ENCODE measurements at places on chromosomes 13 and 19. TPM values are rescaled to one million over a fixed set of nuclear protein-coding genes. Genes with fewer than 3 reads are reported as not detected.
A peak's percentile ranks its signal among the peaks of the same experiment; 100 is the strongest.

DNA sequence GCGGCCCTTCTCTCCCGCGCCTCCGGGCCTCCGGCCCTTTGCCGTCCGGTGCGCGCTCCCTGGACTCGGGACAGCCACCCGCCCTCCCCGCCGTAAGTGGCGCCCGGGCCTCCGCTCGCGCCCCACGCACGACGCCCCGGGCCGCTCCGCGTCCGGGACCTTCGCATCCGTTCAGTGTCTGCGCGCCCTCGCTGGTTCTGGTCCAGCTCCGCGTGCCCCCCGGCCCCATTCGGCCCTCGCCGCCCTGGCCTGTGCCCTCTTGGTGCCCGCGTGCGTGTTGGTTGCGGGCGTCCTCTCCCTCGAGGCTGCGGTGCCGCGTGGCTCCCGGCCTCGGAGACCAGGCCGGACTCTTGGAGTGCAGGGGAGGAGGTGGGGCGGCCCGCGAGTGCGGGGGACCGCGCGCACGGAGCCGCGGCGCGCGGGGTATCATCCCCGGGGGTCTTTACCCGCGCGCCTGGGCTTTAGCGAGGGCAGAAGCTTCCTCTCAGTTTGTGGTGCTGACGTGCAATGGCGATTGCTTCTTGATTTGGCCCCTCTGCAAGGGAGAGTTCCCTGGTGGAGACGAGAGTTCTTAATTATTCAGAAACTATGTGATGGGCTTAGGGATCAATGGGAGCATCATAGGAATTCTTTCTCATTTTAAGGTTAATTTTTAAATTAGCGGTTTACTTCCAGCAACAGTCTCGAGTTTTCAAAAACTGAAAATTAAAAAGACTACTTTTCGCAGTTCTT lies 757 bp downstream of the WASF3 start:
- H3K36me3 ChIP-seq, result no peaks in the 10 kb centered on the region
- peaks cover 3% of the 10 kb centered on the region for H3K27me3 ChIP-seq
- peaks cover 15% of the 10 kb centered on the region for H3K4me1 ChIP-seq
- H3K4me3 ChIP-seq, result peak overlapping the region; percentile 71

DNA sequence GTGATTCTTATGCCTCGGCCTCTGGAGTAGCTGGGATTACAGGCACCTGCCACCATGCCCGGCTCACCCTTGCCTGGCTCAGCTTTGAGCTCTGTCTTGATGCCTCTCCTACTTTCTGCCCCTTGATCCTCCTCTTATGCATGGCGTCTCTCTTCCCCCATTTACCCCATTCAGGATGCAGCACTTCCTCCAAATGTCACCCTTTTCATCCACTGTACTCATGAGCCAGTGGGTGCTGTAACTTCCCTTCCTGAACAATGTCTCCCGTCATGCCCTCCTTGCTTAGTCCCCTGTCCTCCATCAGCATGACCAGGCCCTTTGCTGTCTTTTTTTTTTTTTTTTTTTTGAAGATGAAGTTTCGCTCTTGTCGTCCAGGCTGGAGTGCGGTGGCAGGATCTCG lies 3.4 kb upstream of the SIGLEC9 start:
- H3K4me3 ChIP-seq, result no peak overlapping the region
- no peaks in the 10 kb centered on the region for H3K36me3 ChIP-seq
- DNase-seq, result peak; percentile 52
- peaks cover 15% of the 10 kb centered on the region for H3K4me1 ChIP-seq
- H3K27me3 ChIP-seq, result no peaks in the 10 kb centered on the region

- H3K4me3 ChIP-seq, result no peak overlapping the region
- no peak overlapping the region for H3K27ac ChIP-seq
- H3K36me3 ChIP-seq, result no peaks in the 10 kb centered on the region
- no peaks in the 10 kb centered on the region for H3K4me1 ChIP-seq
- no peaks in the 10 kb centered on the region for H3K27me3 ChIP-seq
Measured at GRCh38 chr13:91031508-91031907, 316.0 kb upstream of the MIR17HG start.

DNA sequence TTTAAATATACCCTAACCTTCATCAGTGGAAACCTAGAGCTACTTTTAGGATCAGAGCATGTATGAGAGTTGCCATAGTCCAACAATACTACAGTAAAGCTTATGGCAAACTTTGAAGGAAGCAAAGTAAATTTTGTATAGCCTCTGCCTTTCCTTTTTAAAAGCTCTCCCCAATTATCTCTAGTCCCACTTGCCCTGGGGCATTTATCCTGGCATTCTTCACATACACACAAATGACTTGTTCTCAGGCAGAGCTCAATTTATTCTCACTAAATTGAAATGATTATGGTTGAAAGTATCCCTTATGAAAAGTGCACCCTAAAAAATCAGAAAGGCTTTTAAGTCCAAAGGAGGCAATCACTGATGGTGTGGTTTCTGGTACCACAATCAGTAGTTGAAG lies 94.1 kb upstream of the UFM1 start:
- DNase-seq, result no peak
- H3K27me3 ChIP-seq, result no peaks in the 10 kb centered on the region
- no peak overlapping the region for H3K27ac ChIP-seq
- H3K36me3 ChIP-seq, result no peaks in the 10 kb centered on the region
- no peaks in the 10 kb centered on the region for H3K4me1 ChIP-seq

GRCh38 chr13:111911121-111911720 lies 155.7 kb upstream of the SOX1 start:
- H3K4me1 ChIP-seq, result no peaks in the 10 kb centered on the region
- H3K4me3 ChIP-seq, result no peak overlapping the region
- DNase-seq, result no peak
- no peaks in the 10 kb centered on the region for H3K36me3 ChIP-seq
- H3K27ac ChIP-seq, result no peak overlapping the region

DNA sequence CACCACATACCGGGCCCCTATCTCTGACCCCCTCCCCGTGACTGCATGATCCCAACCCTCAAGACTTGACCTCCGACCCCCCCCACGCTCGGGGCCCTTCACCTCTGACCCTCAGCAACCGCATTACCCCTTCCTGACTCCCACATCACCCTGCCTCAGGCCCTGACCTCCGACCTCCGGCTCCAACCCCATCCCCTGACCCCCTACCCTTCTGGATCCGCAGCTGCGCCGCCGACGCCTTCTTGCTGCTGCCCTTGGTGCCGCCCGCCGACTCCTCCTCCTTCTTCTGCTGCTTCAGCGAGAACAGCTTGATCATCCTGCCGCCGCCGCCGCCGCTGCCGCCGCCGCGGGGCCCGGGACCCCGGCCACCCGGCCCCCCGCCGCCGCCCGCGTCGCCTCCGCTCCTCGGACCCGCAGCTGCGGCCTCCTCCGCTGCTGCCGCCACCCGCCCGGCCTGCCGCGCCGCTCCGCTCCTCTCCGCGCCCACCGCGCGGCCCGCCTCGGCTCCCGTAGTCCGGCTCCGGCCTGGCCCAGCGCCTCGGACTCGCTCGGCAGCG lies at the start of gene UBE2M:
TSS of gene UBE2M (minus strand) at position 546 of the 557 bp plus-strand sequence. CDS start at position 316, 230 bp downstream.
- peaks cover 15% of the 10 kb centered on the region for H3K36me3 ChIP-seq
- H3K27me3 ChIP-seq, result no peaks in the 10 kb centered on the region
- peak within 1 kb of the TSS; percentile 83 for H3K4me3 ChIP-seq

- H3K27me3 ChIP-seq, result peaks cover 9% of the 10 kb centered on the region
- no peaks in the 10 kb centered on the region for H3K36me3 ChIP-seq
- peak within 1 kb of the TSS; percentile 56 for H3K4me3 ChIP-seq
- no peak for DNase-seq
- H3K4me1 ChIP-seq, result peaks cover 11% of the 10 kb centered on the region
Measured at GRCh38 chr19:10010247-10010691, at the start of gene COL5A3. Gene COL5A3, minus strand, starts transcription at chr19:10010504. Its CDS starts 119 bp downstream, at chr19:10010385.

- no peaks in the 10 kb centered on the region for H3K36me3 ChIP-seq
- H3K4me1 ChIP-seq, result no peaks in the 10 kb centered on the region
- H3K27me3 ChIP-seq, result no peaks in the 10 kb centered on the region
- H3K4me3 ChIP-seq, result no peak overlapping the region
- no peak overlapping the region for H3K27ac ChIP-seq
Measured at GRCh38 chr13:38223089-38223488, 126.6 kb upstream of the UFM1 start.

The ZFP28 gene
- 6.0 TPM for total RNA-seq

The SPRY2 gene
- total RNA-seq, result 61.9 TPM

The ZNF556 gene
- not detected for total RNA-seq
